ENCODE measurements at places on chromosomes 11 and 22.

- DNase-seq, result no peak
These were observed 117.5 kb downstream of the SPATA19 start for GRCh38 chr11:133727774-133728173.

- no peak for DNase-seq
These were observed 54.2 kb upstream of the AMPD3 start for GRCh38 chr11:10400856-10401255.

GRCh38 chr11:48108231-48109045 is 108.2 kb upstream of the OR4B1 start:
- DNase-seq, result no peak

DNA sequence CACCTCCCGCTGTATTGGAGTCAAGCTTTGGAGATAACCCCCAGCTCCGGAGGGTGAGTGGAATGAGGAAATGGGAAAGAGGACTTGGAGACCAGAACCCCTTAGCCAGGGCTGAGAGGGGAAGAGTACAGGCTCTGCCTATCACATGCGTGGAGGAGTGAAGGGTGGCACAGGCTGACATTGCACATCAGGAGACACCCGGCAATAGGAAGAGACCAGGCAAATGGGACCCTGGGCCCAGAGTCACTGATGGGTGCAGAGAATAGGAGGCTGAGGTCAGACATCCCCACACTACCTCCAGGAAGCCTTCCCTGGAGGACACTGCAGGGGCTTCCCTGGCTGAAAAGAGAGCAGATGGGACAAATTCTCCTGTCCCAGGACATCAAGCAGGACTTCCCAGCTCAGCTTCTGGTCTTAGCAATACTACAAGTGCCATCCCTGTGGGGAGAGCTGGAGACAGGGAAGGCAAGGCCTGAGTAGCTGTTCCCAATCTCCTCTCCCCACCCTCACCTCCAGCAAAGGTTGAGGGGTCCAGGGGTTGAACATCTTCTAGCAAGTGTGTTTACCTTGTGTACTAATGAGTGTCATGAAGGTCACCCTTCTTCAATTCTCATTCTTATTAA is 160.7 kb downstream of the BUD13 start:
- no peak for DNase-seq

DNA sequence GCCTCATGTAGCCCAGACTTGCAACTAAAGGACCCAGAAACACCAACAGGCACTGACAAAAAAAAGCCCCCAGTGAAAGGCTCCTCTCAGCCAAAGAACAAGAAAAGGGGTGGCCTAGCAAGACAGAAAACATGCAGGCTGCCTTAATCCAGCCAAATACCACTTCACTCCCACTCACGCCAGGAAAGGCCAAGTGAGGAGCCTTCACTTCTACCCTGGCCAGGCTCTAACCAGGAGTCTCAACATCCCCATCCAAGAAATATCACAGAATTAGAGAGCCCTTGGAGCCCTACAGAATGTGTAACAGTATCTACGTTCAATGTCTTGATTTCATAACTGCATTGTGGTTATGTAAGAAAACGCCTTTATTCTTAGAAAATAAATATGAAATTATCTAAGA is 149.0 kb downstream of the APOL5 start:
- peak; percentile 8 for DNase-seq

DNA sequence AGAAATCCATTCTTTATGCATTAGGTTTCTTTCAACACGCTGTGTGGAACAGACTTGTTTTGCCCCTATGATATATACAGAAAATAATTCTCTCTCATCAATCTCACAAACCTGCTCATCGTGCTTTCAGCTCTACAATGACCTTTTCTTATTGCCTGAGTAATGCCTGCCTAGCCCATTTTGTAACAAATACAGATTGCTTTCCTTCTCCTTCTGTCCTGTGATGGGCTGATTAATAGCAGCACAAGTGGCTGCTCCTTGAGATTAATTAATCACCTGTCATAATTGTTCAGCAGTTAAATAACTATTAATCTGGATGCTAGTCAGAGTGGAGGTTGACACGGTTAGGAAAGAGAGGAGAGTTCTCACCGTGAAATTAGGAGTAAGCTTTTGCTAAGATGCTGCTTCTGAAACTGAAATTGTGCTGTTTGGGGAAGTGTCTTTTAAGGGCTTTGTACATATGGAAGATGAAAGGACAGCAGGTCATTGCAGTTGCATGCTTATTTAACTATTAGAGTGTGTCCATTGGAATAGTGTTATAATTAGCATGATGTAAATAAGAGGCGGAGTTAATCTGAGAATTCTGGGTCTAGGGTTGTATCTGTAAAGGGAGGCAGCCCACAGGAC is 1430.5 kb downstream of the FAM181B start:
- DNase-seq, result no peak

GRCh38 chr11:122727101-122727929 is 71.8 kb downstream of the UBASH3B start:
- DNase-seq, result no peak

DNA sequence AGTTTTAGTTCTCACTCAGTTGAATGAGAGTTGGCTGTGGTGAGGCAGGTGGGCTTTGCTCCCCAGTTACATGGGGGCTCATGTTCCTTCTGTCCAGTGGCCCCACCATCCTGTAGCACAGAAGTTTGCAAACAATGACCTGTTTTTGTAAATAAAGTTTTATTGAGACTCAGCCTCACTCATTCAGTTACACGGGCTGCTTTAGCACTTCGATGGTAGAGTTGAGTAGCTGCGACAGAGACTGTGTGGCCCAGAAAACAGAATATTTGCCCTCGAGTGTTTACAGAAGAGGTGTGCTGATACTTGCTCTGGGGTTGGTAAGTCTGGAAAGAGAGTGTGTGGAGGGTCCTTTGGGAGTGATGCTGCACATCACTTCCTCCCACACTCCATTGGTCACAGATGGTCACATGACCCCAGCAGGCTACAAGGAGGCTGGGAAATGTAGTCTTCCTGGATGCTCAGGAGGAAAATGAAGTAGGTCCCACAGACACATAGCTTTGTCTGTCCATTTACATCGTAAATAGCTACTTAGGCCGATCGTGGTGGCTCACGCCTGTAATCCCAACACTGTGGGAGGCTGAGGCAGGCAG is 34.6 kb downstream of the IFT27 start:
- no peak for DNase-seq

DNA sequence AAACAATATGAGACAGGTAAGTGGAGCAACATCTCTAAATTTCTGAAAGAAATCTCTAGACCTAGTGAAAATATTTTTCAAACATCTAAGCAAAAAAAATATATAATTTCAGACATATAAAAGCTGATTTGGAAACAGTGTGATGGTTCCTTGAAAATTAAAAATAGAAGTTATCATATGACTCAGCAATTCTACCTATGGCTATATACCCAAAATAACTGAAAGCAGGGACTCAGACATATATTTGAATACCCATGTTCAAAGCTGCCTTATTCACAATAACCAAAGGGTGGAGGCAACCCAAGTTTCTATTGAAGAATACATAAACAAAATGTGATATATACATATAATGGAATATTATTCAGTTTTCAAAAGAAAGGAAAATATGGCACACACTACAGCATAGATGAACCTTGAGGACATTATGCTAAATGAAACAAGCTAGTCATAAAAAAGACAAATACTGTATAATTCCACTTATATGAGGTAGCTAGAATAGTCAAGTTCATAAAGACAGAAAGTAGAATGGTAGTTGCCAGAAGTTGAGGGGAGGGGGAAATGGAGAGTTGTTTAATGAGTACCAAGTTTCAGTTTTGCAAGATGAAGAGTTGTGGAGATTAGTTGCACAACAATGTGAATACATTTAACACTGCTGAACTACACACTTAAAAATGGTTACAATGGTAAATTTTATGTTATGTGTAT is 300.4 kb downstream of the TTC28 start:
- DNase-seq, result no peak

GRCh38 chr11:102994105-102994504 is 38.6 kb upstream of the MMP13 start:
- no peak for DNase-seq

DNA sequence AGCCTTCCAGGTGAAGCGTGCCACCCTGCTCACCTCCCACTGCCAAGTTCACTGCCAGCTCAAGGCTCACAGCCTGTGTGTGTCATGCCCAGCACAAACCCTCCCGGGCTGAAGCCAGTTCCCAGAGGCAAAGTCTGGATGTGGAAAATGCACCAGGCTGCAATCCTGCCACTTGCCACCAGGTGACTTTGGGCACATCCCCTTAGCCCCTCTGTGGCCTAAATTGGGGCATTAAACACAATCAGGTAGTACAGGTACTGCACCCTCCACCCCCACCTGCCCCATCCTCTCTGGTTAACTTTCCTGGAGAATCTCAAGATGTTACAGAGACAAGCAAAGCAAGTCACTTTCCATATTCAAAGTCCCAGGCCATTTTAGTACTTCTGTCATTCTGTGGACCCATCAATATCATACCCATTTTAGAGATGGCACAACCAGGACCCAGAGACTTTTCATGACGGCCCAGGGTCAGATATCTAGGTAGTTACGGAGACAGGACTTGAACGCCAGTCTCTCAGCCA is 1.8 kb upstream of the RASD2 start:
- no peak for DNase-seq

- DNase-seq, result no peak
These were observed 125.5 kb downstream of the C11orf87 start for GRCh38 chr11:109547356-109548027.

GRCh38 chr11:128394431-128395089 is 192.8 kb downstream of the ETS1 start:
- no peak for DNase-seq

- no peak for DNase-seq
These were observed 18.9 kb upstream of the WNT11 start for GRCh38 chr11:76225122-76225611.

- no peak for DNase-seq
These were observed 54.8 kb downstream of the UVRAG start for GRCh38 chr11:75869661-75870455.

DNA sequence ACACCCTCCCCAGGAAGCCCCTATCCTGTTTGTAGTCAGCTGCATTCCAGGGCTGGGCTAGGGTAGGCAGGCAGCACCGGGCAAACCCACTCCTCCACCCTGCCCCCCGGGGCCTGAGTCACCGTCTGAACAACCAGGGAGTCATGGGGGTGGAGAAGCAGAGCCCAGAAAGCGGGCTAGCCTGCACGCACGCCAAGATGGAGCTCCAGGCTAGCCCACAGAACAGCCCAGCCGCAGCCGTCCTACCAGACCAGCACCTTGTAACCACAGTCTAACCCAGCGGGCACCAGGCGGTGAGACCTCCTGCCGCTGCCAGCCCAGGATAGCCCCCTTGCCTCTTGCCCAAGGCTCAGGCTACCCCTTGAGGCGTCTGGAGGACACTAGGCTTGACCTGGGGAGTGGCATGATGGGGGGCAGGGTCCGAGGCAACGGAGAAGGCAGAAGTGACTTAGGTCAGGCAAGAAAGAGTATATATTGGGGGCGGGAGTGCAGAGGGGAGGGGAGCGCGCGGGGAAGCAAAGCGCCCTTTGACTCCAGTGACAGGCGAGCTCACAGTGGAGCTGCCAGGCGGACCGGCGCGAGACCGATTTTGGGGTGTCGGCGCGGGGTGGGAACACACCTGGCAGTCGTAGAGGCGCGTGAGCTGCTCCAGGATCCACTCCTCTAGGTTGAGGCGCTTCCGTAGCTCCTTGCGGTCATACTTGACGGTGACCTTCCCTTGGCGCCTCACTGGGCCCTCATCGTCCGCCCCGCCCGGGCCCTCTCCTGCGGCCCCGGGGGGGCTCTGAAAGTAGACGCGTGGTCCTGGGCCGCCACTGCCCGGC is 734 bp downstream of the PPP1R14B start:
- peak; percentile 53 for DNase-seq

- DNase-seq, result peak; percentile 71
These were observed 71.6 kb downstream of the LRP5 start for GRCh38 chr11:68383976-68384501.

DNA sequence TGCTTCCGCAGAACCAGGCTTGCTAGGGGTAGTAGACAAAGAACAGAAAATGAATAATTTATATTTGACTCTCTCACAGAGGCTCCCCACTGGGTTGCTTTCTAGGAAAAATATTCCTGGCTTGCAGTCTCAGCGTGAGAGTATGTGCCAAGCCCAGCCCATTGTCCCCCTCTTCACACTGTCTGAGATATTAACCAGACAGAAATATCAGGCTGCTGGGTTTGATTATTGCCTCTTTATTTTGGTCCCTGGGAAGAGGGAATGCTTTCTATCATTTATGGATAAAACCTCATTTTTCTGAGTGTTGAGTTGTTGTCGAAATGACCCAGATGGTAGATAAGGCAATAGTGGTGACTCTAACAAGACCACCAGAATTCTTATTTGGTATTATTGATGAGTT is 367.9 kb downstream of the METTL15 start:
- no peak for DNase-seq

- DNase-seq, result peak; percentile 33
These were observed 92.6 kb upstream of the PDGFD start for GRCh38 chr11:104256525-104256924.

DNA sequence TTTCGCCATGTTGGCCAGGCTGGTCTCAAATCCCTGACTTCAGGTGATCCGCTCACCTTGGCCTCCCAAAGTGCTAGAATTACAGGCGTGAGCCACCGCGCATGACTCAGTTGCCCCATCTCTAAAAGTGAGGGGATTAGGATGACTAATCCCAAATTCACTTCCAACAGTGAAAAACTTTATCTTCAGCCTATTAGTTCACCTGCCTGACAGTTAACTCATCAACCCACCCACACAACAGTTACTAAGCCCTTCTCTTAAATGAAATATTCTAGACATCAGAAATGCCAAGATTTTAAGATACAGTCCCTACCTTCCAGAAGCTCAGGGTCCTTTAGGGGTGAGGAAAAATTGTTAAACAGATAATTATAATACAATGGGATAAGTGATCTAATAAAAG is 2.0 kb upstream of the ANKRD42 start:
- DNase-seq, result no peak

DNA sequence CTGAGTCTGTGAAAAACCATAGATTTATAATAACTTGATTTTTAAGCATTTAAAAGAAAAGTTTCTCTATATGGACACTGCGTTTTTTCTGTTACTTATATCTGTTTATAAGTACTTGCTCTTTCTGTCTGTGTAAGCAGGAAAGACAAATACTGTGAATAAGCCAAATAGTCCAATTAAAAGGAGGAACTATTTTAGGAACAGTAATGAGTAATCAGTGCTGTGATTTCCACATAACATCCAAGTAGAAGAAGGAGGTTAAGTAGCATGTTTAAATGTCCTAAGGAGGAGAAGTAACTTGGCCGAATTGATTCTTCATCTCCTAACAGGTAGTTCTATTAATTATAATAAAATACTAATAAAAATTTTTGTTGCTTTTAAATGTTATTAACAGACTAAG is 40.8 kb downstream of the ZNF214 start:
- no peak for DNase-seq

DNA sequence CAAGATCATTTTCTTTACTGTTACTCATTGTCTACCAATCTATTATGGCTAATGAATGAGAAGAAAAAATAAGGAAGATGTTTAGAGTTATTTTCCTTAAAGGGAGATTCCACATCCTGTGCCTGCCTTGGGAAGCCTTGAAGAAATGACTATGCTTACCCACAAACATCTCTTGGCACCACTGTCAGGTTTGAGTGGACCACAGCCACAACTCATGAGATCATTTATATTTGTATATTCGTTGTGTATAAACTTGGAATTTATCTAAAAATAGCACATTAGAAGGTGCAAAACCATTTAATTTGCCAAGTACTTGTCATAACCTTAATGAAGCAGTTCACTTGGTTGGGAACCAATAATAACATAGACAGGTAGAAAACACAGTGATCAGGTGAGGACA is 740.8 kb downstream of the DLG2 start:
- DNase-seq, result no peak

Data from NCI-H446 (cell line).